ENCODE measurements at places on chromosomes 13 and 19. TPM values are rescaled to one million over a fixed set of nuclear protein-coding genes. Genes with fewer than 3 reads are reported as not detected.

DNA sequence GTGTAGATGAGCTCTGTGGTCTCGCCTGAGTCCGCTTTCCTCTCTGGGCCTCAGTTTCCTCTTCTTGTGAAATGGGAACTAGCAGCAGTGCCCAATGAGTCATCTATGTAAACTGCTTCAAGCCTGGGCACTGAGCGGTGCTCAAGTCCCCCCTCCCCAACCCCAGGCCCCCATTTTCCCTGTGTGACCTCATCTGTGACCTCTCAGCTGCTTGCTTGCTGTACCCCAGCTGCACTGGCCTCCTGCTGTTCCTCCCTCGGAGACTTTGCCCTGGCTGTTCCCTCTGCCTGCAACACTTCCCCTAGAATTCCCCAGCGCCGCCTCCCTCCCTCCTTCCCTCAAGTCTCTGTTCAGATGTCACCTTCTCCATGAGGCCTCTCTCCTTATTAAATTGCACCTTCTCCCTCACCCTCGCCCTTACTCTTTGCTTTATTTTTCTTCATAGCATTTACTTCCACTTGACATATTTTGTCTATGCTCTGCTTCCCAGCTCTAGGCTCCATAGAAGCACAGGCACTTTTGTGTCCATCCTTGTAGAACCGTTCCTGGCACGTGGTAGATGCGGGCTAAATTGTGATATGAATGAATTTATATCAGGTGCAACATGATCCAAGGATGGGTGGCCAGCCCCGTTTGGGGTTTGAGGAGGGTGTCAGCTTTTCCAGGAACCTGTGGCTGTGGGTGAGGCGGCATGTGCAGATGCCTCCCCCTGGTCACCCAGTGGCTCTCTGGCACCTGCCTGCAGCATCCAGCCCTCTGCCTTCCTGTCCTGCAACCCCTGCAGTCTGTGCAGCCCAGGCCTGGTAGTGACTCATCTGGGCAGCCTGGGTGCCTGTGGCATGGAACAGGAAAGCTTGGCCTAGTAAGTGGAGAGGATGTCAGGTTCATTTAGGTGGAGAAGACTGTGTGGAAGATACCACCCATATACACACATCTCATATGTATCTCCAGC is 26.3 kb downstream of the SIPA1L3 start:
- DNase-seq: no peak

GRCh38 chr19:10699650-10700335 is 1.4 kb upstream of the QTRT1 start:
- DNase-seq: no peak

DNA sequence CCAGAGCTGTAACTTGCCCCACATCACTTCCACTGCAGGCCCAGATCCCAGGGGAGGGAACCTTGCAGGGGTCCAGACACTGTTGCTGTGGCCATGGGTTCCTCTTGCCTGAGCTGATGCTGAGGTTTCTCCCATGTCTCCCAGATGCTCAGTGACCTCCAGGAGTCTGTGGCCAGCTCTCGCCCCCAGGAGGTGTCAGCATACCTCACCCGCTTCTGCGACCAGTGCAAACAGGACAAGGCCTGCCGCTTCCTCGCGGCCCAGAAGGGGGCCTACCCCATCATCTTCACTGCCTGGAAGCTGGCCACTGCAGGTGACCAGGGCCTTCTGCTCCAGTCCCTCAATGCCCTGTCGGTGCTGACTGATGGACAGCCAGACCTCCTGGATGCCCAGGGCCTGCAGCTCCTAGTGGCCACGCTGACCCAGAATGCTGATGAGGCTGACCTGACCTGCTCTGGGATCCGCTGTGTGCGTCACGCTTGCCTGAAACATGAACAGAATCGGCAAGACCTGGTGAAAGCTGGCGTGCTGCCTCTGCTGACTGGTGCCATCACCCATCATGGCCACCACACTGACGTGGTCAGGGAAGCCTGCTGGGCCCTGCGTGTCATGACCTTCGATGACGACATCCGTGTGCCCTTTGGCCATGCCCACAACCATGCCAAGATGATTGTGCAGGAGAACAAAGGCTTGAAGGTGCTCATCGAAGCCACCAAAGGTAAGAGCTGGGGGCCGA is 12.1 kb upstream of the SLC25A42 start:
- DNase-seq: no peak

DNA sequence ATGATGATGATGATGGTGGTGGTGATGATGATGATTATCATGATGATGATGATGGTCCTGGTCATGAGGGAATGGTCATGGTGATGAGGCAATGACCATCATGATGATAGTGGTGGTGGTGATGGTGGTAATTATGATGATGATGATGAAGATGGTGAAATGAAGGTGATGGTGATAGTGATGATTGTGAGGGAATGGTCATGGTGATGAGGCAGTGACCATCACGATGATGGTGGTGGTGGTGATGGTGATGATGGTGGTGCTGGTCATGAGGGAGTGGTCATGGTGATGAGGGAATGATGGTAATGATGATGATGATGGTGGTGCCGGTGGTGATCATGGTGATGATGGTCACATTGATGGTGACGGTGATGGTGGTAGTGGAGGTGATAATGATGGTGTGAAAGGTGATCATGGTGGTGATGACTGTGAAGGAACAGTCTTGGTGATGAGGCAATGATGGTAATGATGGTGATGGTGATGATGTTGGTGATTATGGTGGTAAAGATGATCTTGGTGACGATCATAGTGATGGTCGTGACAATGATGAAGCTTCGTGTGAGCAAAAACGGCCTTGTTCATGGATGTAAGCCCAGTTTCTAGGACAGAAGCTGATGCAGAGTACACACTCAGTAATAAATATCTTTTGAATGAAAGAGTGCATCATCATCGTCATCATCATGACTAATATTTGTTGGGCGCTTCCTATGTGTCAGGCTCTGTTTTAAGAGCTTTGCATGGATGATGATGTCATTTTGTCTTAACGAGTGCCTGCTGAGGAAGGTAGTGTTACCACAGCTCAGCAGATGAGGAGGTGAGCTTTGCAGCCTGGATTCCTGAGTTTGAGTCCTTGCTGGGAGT is 17.3 kb downstream of the SBK2 start:
- no peak for DNase-seq

DNA sequence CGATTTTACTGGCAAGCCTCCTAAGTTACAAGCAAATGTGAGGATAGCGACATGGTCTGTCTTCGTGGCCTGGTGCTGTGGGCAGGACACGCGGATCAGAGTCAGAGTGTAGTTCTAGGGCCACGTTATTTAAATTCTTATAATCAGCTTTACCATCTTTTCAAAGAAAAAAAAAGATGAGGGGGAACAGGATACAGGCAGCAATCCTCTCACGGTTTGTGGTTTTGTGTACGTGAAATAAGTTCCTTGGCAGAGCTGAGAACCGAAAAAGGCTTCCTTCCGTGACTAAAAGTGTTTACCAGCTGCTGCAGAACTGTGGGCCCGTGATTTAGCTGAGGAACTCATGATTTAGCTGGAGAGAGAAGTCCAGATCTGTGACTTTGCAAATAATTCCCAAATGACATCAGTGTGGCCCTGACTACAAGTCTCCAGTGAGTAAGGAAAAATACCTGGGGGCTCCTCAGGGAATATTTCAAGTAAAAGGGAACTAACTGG is 27.2 kb downstream of the RCBTB2 start:
- DNase-seq: no peak

GRCh38 chr13:25288966-25289365 is 1.7 kb upstream of the MTMR6 start:
- DNase-seq: no peak

DNA sequence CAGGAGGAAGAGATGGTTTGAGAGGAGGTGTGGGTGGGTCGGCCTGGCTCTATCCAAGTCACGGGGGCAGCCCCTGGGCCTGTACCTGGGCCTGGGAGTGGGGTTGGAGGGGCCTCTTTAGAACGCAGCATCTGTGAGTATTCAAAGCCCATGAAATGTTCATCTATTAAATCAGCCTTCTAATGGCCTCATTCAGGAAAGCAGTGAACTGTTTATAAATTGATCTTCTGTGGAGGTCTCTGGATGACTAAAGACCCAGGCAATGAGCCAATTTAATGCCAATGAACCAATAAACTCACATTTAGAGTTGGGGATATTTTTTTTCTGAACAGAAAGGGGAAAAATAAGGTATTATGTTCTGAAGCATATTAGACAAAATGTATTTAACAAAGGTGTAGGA is 19.9 kb upstream of the GGACT start:
- DNase-seq: no peak

Gene LGI4
- 2.9 TPM for total RNA-seq

DNA sequence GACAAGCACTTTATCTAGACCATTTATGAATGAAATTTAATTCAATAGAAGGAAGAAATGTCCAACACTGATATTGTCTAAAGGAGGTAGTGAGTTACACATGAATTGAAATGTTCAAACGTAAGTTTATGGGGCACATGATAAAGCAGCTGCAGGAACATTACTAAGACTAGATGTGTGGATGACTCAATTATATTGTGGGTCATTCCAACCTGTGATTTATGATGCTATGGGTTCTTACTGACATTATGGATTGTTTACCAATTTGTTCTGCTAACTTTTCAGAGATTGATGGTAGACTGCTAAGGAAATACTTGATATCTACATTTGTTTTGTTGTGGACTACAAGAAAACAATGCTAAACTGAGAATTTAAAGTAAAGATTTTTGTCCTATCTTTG is 56.1 kb upstream of the ATXN8OS start:
- no peak for DNase-seq

DNA sequence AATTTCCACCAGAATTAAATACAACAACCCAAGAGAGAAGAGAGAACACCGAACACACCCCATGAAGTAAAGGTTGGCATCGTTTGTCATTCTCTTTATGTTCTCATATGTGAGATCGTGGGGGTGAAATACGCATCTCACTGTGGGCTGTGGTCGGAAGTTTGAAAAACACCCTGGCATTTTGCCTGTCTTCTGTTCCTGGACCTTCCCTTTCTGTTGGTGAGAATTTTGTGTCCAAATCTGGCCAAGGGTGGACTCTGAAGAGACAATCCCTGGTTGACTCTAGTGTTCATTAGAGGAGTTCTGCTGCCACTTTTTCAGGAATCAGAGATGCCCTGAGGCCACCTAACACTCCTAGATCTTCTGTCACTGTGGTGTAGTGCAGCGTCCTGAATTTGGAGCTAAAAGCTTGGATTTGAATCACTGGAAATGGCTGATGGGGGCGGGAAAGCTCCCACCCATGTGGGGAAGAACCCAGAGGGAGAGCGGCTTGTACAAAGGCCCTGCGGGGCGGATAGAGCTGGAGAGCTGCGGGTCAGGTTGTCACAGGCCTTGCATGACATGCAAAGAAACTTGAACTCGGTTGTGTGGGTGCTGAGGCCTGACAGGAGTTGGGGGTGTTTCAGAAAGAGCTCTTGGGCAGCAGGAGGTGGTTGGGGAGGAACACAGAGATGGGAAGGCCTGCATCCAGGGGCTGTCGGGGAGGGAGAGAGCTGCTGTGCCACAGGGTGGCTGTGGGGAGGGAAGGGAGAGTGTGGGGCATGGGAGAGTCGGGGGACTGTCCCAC is 11.1 kb upstream of the SPATA13 start:
- DNase-seq: no peak

- no peak for DNase-seq
Observed at GRCh38 chr13:73325723-73326558, 267.1 kb downstream of the KLF5 start.

- DNase-seq: peak; percentile 97
Observed at GRCh38 chr19:14505488-14506239, 9.7 kb upstream of the GIPC1 start.

Gene ZIC2
- total RNA-seq: 429 TPM

GRCh38 chr19:1402411-1403070 is 1.2 kb upstream of the GAMT start:
- DNase-seq: no peak

DNA sequence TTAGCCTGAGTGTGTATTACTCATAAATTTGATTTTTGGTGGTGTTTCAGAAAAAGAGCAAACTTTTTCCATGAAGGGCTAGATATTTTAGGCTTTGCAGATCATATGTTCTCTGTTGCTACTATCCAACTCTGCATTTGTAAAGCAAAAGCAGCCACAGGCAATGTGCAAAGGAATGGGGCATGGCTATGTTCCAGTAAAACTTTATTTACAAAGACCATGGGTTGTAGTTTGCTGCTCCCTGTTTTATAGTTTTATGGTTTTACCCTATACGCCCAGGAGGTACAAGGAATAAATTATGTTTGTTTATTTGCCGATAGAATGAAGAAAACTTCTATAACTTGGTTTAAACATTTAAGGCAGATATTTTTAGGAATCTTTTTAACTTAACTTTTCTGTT is 23.6 kb downstream of the IFT88 start:
- DNase-seq: no peak

Gene ERICH4
- not detected for total RNA-seq

Gene RAB3A
- total RNA-seq: 14.3 TPM

GRCh38 chr19:22545751-22546150 is 88.4 kb upstream of the ZNF492 start:
- peak; percentile 63 for DNase-seq

DNA sequence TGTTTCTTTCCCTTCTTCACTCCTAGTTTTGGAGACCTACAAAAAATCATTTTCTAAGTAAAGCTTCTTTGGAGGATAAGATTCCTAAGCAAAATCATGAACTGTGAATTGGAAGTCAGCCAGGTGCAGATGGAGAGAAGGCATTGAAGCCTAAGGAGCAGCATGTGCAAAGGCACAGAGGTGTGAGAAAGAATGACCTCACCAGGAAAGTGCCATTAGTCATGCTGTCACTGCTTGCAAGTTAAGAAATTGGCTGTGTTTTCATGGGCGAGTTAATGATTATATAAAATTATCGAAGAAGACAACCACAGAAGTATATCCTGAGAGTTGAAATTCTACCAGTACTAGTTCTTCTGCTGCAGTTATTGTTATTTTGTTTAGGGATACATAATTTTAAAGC is 80.3 kb upstream of the KLHL1 start:
- DNase-seq: no peak

DNA sequence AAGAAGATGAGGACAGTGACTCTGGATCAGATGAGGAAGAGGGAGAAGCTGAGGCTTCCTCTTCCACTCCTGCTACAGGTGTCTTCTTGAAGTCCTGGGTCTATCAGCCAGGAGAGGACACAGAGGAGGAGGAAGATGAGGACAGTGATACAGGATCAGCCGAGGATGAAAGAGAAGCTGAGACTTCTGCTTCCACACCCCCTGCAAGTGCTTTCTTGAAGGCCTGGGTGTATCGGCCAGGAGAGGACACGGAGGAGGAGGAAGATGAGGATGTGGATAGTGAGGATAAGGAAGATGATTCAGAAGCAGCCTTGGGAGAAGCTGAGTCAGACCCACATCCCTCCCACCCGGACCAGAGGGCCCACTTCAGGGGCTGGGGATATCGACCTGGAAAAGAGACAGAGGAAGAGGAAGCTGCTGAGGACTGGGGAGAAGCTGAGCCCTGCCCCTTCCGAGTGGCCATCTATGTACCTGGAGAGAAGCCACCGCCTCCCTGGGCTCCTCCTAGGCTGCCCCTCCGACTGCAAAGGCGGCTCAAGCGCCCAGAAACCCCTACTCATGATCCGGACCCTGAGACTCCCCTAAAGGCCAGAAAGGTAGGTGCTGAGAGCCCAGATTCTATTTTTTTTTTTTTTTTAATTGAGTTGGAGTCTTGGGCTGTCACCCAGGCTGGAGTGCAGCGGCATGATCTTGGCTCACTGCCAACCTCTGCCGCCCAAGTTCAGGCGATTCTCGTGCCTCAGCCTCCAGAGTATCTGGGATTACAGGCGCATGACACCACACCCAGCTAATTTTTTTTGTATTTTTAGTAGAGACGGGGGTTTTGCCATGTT is 2.3 kb downstream of the PPP1R15A start:
- DNase-seq: no peak

All from H1 (cell line).